ENCODE measurements at places on chromosomes 2 and 18.

DNA sequence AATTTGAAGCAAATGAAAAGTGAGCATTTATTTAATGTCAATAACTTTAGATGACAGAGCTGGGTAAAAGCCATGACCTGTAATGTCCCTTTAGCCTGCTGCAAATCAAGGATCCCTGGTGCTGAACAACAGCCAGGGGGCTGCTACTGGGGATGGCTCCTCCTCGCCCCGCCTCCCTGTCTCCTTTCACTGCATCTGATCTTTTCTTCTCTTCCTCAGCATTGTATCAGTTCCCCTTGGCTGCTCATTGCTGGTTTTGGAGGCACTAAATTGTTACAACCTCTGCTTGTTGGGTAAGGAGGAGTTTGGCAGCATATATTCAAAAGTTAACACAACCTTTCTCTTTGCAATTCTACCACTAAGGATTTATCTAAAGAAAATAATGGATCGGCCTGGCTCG, 236.3 kb upstream of the ID2 start:
- no peak for DNase-seq

- no peak for DNase-seq
Measured at GRCh38 chr2:238493880-238494572, 67.3 kb downstream of the ASB1 start.

GRCh38 chr2:54915101-54915500, 135.2 kb downstream of the RTN4 start:
- no peak for DNase-seq

GRCh38 chr2:63029058-63029457, 21.6 kb upstream of the OTX1 start:
- no peak for DNase-seq

DNA sequence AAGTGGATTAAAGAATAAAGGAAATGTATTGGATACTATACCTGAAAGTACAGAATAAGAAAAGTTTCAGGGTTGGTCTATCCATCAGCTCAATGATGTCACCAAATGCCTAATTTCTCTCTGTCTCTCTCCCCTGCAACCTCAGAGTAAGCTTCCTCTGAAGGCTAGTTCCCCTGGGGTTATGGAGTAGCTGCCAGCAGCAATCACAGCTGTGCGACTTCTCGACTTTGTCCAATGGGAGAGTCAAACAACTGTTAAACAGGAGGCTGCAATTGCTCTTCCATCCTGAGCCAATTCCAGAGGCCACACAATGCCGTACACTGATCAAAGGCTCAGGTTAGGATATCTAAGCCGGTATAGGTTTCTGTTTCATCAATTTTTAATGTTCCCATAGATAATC, 95.3 kb upstream of the FANCL start:
- no peak for DNase-seq

GRCh38 chr2:128550801-128551416, 232.2 kb upstream of the HS6ST1 start:
- DNase-seq: no peak

- no peak for DNase-seq
Measured at GRCh38 chr2:51071191-51071590, 39.3 kb upstream of the NRXN1 start.

DNA sequence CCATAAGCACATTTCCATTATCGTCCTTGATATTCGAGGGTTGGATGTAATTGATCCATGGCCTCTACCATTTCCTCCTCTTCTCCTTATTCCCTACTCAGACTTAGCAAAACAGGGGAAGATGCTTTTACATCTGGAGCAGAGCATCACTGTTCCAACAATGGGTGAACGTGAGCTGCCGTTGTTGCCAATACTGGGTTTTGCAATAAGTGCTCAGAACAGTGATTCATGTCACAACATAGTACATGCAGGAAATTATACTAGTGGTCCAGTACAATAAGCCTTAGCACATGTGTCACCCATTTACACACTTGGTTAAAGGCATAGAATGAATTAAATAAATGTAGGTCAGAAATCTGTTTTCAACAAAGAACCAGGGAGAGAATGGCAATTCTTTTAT, 112.4 kb downstream of the DCC start:
- no peak for DNase-seq

DNA sequence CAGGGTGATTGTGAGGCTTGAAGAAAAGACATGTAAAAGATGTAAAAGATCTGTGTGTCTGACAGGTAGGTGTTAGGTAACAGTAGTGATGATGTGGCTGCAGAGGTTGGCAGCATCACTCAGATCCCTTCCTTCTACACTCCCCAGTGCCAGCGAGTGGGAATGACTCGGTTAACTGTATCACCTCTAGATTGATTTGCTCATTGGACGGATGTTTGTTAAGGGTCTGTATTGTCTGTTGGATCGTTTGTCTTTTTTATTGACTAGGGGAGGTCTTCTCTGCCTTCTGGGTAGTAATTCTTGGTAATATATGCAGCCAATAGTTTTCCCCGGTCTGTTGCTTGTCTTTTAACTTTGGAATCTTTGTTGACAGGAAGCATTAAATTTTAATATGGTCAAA, 44.8 kb upstream of the CNGA3 start:
- no peak for DNase-seq

GRCh38 chr2:36672199-36672598, 24.3 kb upstream of the VIT start:
- no peak for DNase-seq

GRCh38 chr18:7879717-7880116, 312.6 kb downstream of the PTPRM start:
- DNase-seq: no peak

GRCh38 chr2:19676770-19677169, 225.0 kb downstream of the TTC32 start:
- DNase-seq: no peak

DNA sequence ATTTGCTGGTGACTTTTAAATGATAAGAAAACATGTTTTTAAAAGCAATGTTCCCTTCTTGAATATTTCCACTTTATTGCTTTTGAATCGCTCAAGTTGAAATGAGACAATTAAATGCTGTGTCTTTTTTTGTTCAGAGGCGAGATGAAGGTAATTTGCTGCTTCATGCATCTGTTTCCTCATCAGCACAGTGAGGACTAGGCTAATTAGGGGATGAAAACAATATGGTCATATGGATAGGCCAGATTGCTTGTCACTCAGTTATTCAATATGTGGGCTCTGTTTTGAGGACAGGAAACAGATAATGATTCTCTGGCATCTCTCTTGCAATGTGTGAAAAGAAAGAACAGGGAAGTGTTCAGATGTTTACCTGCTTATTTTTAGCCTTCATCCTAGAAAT, 61.0 kb downstream of the ERBB4 start:
- no peak for DNase-seq

GRCh38 chr2:140734992-140735391, 1395.8 kb downstream of the LRP1B start:
- DNase-seq: no peak

DNA sequence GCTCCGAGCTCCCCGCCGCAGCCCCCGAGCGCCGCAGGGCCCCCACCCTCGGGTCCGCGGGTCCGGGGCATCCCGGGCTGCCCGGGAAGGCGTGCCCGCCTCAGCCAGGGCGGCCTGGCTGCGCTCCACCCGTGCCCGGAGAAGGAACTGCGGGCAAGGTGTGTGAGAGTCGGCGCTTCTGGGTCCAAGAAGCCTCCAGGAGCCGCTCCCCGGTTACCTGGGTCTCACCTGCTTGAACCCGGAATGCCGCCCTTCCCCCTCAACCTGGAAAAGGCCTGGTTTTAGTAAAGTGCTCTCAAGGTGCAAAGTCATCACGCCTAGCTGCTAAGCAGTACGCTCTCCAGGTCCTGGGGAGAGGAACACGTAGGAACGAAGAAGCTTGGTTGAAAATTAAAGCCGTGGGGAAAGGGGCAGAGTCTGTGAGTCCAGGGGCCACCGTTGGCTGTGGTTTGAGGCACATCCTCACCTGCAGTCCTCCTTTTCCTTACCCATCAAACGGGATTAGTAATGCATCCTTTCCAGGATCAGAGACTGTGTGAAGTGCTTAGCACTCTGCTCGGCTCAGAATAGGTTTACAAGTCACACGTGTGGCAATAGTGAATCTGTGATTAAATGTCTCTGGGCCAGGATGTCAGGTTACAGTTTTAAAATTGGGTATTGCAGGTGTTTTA, 1.2 kb downstream of the ASAP2 start:
- peak; percentile 78 for DNase-seq

DNA sequence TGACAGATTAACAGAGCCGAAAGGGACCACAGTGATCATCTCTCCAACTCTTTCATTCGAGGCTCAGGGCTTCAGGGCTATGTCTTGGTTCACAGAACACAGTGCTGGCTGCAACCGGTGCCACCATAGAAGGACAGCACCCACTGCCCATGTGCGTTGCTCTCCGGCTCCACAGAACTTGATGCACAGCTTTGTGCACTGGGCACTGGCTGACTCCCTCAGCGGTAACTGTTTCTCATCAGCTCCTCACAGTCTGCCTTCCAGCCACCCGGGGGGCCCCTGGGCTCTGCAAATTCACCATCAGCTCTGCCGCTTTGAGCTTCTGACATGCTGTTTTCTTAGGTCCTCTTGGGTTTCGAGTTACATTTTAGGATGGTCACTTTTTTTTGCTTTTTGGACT, 124.3 kb upstream of the RAB12 start:
- no peak for DNase-seq

- DNase-seq: peak; percentile 6
Measured at GRCh38 chr18:45910405-45911023, 56.6 kb downstream of the EPG5 start.

GRCh38 chr2:9332853-9333245, 90.5 kb downstream of the ITGB1BP1 start:
- DNase-seq: no peak

GRCh38 chr18:53422896-53423295, 801.6 kb downstream of the MBD2 start:
- no peak for DNase-seq

DNA sequence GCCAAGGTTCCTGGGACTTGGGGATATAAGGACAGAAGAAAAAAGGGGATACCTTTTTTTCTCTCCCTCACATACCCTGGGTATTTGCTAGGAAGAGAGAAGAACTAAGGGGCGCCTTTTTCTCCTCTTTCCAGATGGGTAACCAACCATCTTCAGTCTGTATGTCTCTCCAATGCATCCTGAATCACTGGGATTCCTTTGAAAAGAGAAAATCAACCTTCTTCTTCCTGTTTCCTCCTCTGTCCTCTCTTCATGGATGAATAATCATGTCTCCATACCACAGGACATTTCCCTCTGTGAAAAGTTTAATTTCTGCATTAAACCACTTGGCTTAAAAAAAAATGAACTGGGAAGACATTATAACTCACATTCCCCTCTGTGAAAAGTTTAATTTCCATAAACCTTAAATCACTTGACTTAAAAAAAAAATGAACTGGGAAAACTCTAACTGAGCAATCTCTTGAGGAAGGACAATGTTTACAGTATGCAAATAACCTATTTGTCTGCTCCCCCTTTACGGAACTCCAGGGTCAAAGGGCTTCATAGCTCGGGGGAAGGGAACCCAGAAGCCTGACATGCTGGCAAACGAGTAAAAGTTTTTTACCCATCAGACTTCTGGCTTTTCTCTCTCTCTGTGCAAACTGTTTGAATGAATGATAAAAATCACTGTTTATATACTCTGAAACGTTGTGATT, 56.7 kb upstream of the FAM98A start:
- no peak for DNase-seq

- DNase-seq: no peak
Measured at GRCh38 chr18:10727477-10727876, 201.7 kb downstream of the NAPG start.

GRCh38 chr18:36819621-36820020, 9.2 kb downstream of the TPGS2 start:
- DNase-seq: no peak

DNA sequence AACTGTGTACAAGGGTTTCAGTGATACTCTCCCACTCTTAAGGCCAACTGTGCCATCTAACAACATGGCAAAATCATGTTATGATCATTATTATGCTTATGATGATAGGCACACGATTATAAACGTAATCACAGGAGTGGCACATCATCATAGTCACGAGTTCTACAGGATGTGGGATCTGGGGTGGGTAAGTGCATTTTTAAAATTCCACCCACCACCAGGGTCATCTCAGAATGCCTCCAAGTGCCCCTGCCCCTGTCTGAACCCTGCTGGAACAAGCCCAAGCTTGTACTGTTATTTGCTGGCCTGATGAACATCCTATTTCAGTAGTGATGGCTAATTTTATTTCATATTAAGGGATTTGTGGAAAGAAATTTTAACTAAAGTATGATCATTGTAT, 117.8 kb downstream of the PTPRM start:
- no peak for DNase-seq

GRCh38 chr2:128756365-128756717, 437.7 kb upstream of the HS6ST1 start:
- no peak for DNase-seq

DNA sequence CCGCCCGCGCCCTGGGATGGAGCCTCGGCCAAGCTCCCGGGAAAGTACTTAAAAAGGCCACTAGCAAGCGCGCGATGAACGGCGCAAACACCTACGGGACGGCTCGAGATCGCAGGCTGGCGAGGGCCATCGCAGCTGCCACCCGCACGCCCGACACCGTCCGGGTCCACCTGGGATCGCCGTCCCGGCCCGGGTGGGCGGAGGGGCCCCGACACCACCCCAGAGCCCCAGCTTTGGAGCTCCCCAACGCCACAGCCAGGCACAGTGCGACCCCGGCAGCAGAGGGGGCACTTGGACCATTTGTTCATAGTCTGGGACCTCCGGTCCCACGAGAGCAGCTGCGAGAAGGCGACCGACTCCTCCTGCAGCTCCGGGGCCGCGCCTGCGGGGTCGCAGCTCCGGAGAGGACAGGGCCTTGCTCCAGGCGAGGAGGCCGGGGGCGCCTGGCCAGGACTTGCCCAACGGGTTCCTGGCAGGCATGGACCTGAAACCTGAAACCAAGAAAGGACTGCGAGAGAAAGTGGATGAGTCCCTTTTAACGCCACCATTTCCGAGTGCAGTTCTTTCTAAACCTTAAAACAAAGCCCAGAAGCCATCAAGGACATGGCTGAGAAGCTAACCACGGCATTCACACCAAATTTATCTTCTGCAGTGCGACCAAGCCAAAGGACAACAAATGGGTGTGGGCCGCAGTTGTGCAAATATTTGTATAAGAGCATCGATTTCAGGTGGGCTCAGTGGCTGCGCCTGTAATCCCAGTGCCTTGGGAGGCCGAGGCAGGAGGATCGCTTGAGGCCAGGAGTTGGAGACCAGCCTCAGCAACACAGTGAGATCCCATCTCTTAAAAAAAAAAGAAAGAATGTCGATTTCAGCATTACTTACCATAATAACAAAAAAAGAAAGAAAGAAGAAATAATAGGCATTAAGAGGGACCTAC, 54.0 kb upstream of the IMP4 start:
- DNase-seq: no peak

- no peak for DNase-seq
Measured at GRCh38 chr18:57922885-57923284, 119.8 kb upstream of the ATP8B1 start.

- DNase-seq: no peak
Measured at GRCh38 chr2:12688893-12689292, 27.8 kb upstream of the TRIB2 start.

- no peak for DNase-seq
Measured at GRCh38 chr2:206890179-206890578, 49.1 kb upstream of the CPO start.

- no peak for DNase-seq
Measured at GRCh38 chr2:237472909-237473877, 13.9 kb upstream of the MLPH start.

- DNase-seq: peak; percentile 63
Measured at GRCh38 chr2:28394331-28394877, 1.7 kb downstream of the FOSL2 start.

Measured in right kidney (tissue), 9 donors.